ENCODE measurements at places on chromosomes 1 and 21.

DNA sequence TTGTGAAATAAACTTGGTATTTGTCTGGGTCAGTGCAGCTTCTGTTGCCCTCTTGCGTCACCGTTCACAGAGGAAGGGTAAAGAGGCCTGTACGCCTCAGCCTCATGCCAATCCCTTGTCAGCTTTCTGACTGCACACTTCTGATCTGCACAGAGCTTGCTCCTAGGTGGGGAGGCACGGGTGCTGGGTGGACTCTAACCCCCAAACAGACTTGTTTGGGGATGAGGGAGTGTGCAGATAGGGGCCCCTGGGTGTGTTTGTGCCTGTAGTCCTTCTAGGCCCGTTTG is 803 bp upstream of the B4GALT2 start:
- no peak for DNase-seq

DNA sequence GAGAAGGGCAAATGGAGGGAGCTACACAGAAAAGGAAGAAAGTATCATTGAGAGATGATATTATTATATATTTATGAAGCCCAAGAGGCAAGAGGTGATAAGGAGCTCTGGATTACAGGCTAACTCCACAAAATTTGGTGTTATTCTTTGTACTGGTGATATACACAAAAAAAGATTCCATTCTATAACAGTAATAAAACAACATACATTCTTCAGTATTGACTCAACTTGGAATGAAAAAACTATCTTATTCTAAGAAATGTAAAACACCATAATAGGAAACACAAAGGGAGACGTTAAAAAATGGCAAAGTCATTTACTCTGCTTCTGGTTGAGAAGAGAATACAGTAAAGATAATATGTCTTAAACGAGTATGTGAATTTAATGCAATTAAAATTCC is 99.4 kb downstream of the TEX35 start:
- DNase-seq = no peak

GRCh38 chr1:101742509-101742908 is 254.2 kb downstream of the OLFM3 start:
- DNase-seq = no peak

DNA sequence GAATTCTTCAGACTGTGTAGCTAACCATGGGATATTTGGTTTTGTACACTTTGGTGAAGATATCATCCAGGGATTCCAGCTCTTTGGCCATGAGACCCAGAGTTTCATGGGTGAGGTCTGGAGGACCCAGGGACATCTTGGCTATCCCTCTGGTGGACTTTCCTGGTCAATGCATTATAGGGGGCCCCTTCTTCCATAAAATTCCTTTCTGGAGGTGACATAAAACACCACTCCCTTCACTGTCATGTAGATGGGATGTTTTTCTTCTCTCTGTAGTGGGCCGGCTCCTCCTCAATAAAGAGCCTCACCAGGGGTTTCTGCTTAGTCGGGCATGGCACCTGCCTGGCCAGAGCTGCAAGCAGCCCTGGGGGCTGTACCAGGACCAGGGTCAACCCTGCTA is 2.2 kb downstream of the ATPAF1 start:
- DNase-seq = no peak

DNA sequence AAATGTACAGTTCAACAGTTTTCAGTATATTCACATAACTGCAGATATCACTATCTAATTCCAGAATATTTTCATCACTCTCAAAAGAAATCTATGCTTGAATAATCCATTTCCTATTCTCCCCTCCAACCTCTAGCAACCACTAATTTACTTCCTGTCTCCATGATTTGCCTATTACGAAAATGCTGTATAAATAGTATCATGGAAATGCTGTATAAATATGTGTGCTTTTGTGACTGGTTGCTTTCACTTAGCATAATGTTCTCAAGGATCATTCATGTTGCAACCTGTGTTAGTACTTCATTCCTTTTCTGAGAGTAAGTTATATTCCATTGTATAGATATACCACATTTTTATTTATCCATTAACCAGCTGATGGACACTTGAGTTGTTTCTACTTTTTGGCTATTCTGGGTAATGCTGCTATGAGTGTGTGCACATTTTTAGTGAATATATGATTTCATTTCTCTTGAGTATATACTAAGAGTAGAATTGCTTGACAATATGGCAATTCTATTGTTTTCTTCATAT is 115.6 kb downstream of the TNFSF18 start:
- DNase-seq = no peak

GRCh38 chr1:94468708-94469107 is 50.5 kb downstream of the ABCD3 start:
- no peak for DNase-seq

- no peak for DNase-seq
Measured at GRCh38 chr1:226276077-226276682, 32.8 kb downstream of the LIN9 start.

DNA sequence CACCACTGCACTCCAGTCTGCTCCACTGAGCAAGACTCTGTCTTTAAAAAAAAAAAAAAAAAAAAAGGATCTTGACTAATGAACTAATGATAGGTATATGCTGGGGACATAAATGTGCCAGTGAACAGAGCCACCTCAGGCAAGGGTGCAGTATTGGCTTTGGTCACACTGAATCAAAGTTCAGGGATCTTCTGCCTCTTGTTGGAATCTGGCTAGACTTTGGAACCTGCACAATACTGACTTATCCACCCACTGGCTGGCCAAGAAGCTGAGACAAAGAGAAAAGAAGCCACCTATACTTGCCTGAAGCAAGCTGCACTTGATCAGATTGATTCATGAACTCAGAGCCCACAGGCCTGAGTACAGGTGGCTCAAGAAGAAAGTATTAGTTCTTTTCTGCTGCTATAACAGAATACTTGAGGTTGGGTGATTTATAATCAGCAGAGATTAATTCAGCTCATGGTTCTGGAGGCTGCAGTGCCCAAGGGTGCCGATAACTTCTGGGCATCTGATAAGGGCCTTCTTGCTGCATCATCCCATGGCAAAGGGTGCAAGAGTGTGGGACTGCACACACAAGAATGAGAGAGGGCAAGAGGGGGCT is 172.0 kb downstream of the FGGY start:
- DNase-seq = no peak

GRCh38 chr1:10973956-10974881 is 38.2 kb upstream of the TARDBP start:
- no peak for DNase-seq

- no peak for DNase-seq
Measured at GRCh38 chr1:1921459-1921862, 2.4 kb upstream of the TMEM52 start.

- DNase-seq = no peak
Measured at GRCh38 chr1:197197430-197197997, 51.0 kb upstream of the ASPM start.

GRCh38 chr1:34002810-34003209 is 138.9 kb downstream of the HMGB4 start:
- DNase-seq = no peak

DNA sequence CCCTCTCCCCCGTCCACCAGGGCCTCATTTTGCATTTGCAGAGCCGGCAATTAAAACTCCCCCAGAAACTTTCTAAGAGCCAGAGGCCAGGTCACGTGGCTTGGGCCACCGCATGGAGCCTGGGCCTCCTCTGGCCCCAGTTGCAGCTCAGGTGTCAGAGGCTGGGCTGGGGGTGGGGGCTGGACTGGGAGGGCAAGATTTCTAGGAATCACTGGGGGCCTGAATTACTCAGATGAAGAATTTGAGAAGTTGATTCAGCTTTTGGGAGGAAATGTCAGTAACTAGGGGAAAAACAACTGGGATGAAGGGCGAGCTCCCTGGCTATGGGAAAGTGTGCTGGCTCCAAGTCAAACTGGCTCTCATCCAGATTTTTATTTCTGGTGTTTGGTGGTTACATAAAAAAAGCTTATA is 151.0 kb downstream of the CDC7 start:
- DNase-seq = no peak

DNA sequence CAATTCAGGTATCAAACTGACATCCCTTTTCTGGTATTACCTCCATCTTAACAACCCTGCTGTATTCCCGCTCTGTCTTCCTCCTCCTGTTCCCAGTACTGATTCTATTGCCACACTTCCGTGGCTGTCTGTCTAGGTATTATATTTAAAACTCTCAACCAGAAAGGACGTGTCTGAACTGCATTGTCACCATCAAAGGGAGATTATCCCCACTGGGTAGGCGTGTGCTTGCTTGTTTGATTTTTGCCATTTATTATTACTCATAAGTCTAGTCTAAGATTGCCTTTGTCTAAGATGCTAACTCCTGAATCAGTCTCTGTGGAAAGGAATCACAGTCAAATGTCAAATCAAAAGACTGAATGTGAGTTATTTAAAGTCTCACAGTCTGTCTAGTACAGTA is 650.1 kb downstream of the KCNT2 start:
- DNase-seq = no peak

GRCh38 chr1:36346741-36347370 is 23.4 kb upstream of the EVA1B start:
- no peak for DNase-seq

DNA sequence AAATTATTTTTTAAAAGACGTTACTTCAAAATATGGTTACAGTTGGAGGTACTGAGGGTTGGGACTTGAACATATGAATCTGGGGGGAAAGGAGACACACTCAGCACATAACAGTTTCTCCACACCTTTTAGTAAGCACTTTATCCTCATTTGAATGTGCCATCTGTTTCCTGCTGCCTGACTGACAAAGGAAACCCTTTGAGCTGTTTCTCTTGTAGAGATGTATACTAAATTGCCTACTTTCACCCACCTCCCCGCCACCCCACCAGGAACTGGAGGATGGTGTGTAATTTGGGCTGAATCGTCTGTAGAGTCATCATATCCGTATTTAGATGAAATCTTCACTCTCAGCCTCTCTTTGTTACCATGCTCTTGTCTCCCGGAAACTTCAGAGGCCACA is 108.1 kb downstream of the KAZN start:
- no peak for DNase-seq

DNA sequence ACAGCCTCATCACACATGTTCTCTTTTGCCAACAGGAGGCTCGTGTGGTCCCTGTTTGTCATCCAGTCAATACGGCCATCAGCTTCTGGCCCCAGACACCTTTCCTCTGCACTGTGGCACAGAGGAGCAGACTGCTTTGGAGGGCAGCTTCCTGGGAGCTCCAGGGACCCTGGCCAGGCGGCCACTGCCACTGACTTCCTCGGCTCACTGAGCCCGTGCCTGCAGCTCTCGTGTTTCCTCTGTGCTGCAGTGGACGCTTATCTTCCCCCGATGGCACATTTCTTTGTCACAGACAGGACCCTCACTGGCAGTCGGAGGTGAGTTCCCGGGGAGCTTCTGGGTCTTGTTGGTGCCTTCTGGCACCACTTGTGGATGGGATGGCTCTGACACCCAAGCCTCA is 67.0 kb upstream of the DIRAS3 start:
- DNase-seq = no peak

- DNase-seq = no peak
Measured at GRCh38 chr1:243494741-243495431, 239.0 kb downstream of the SDCCAG8 start.

- no peak for DNase-seq
Measured at GRCh38 chr1:55813618-55814017, 598.5 kb upstream of the USP24 start.

GRCh38 chr21:30994932-30995331 is 43.3 kb downstream of the KRTAP19-8 start:
- no peak for DNase-seq

- no peak for DNase-seq
Measured at GRCh38 chr1:110339407-110340206, 430 bp downstream of the RBM15 start.

DNA sequence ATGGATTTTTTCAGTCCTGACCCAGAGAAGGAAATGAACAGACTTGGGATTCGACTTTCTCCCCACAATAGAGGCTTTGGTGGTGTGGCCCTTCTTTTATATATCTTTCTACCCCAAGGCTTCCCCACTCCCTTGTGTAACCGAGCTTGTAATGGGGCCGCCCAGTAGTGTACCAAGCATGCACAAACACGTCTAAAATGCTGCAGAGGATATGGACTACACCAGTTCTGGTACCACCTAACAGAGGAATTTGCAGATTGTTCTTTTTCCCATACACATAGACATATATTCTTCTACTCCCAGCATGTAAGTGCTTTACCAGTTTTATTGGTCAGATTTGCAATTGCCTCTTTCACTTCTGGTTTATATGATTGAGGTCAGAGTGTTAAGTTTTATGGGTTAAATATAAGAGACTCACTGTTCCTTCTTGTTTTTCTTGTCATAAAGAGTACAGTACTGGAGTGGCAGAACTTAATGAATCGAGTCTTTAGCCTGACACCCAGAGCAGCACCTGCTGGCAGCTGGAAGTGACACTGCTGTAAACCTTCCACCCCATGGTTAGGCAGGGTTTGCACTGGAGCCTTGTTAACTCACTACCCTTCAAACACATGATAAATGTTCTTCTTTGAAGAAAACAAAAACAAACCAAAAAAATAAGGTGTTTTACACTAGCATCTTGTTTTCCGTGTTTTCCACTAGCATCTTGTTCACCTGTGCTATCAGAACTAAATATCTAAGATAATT is 198.6 kb downstream of the PTPRC start:
- no peak for DNase-seq

DNA sequence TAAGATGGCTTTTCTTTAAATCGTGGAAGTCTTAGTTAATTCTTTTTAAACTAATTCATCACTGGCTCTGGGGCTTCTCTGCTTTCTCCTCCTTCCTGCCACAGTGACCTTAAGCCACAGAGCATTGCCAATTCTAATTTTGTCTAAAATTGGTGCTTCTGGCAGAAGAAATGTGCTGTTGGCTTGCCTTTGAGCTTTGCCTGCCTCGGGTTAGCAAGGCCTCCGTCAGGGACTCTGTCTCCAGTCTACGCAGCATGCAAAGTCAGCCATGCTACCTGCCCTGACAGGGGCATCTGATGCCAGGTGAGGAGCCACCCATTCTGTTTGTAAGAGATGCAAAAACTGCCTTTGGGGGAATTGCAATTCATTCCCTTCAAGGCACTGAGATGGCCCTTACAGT is 25.2 kb downstream of the CLDN14 start:
- no peak for DNase-seq

DNA sequence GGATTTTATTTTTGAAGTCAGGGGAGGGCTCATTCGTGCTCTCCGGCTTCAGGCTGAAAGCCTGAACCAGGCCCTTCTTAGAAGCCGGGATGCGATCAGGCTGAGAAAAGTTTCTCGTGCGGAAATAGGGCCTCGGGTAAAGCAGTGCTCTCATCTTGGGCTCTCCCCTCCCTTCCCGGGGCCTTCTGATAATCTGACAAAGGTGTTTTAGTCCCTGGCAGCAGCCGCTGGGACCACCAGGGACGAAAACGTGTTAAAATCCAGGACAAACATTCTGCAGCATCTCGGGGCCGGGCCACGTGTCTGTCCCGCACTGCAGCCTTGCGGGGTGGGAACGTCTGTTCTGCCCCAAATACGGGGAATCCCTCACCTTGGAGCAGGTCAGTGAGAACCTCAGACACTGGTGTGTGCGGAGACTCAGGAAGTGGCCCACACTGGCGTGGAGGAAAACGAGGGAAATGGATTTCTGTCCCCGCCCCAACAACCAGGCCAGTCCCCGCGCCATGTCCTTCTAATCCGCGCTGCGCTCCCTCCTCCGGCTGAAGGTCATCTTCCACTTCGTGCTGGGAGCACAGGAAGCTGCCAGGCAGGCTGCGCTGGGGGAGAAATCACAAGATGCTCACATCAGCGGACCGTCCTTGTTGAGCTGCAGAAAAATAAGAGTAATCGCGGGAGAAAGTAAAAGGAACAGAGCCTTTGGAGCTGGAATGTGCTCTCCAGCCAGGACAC is 16.6 kb upstream of the AJAP1 start:
- DNase-seq = no peak
